Left ventricle myocardium inferior (tissue), 1 donor: ENCODE measurements at places on chromosomes 5 and 9. TPM values are rescaled to one million over a fixed set of nuclear protein-coding genes. Genes with fewer than 3 reads are reported as not detected.
A peak's percentile ranks its signal among the peaks of the same experiment; 100 is the strongest.

GRCh38 chr5:177474002-177474476 is 605 bp upstream of the DBN1 start:
- no peak for DNase-seq
- peaks cover 77% of the 10 kb centered on the region for H3K4me1 ChIP-seq
- no peaks in the 10 kb centered on the region for H3K36me3 ChIP-seq
- H3K27me3 ChIP-seq = peaks cover 85% of the 10 kb centered on the region
- H3K27ac ChIP-seq = peak overlapping the region; percentile 92

DNA sequence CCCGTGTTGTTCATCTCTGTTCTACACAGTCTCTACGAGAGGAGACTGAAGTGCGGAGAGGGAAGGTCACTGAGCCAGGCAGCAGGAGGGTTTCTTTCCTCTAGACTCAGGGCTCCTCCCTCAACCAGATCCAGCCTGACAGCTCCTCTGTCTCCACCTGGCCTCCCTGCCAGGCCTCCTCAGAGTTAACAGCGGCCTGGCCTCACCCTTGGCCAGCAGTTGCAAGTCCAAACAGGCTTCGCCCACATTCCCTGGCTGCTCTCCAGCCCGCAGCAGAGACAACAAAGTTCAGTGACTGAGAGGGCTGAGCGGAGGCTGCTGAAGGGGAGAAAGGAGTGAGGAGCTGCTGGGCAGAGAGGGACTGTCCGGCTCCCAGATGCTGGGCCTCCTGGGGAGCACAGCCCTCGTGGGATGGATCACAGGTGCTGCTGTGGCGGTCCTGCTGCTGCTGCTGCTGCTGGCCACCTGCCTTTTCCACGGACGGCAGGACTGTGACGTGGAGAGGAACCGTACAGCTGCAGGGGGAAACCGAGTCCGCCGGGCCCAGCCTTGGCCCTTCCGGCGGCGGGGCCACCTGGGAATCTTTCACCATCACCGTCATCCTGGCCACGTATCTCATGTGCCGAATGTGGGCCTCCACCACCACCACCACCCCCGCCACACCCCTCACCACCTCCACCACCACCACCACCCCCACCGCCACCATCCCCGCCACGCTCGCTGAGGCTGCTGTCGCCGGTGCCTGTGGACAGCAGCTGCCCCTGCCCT is at the start of gene HRCT1:
TSS of gene HRCT1 (plus strand) at position 291 of the 768 bp plus-strand sequence. CDS start at position 377, 86 bp downstream.
- peak within 1 kb of the TSS; percentile 67 for H3K4me3 ChIP-seq
- no peaks in the 10 kb centered on the region for H3K36me3 ChIP-seq
- peak; percentile 93 for DNase-seq
- peak within 1 kb of the TSS; percentile 98 for H3K27ac ChIP-seq
- H3K4me1 ChIP-seq = peaks cover 80% of the 10 kb centered on the region
- no peaks in the 10 kb centered on the region for H3K27me3 ChIP-seq

- H3K4me1 ChIP-seq = no peaks in the 10 kb centered on the region
- no peak overlapping the region for H3K4me3 ChIP-seq
- no peak for DNase-seq
- peaks cover 45% of the 10 kb centered on the region for H3K27me3 ChIP-seq
- H3K27ac ChIP-seq = no peak overlapping the region
- H3K36me3 ChIP-seq = no peaks in the 10 kb centered on the region
These were observed 29.4 kb downstream of the SYK start for GRCh38 chr9:90830977-90831376.

- no peak for DNase-seq
- no peaks in the 10 kb centered on the region for H3K36me3 ChIP-seq
- H3K4me3 ChIP-seq = no peak overlapping the region
These were observed 276.0 kb downstream of the AUH start for GRCh38 chr9:91085517-91086291.

GRCh38 chr9:127875306-127875966 is 2.0 kb downstream of the AK1 start:
- H3K36me3 ChIP-seq = peaks cover 29% of the 10 kb centered on the region
- DNase-seq = no peak
- H3K4me3 ChIP-seq = peak overlapping the region; percentile 77
- peak overlapping the region; percentile 93 for H3K27ac ChIP-seq

Gene TNC
- 3.4 TPM for total RNA-seq

GRCh38 chr9:135815830-135816650 is 91.3 kb downstream of the CAMSAP1 start:
- no peaks in the 10 kb centered on the region for H3K4me1 ChIP-seq
- no peak for DNase-seq
- no peaks in the 10 kb centered on the region for H3K27me3 ChIP-seq
- H3K27ac ChIP-seq = no peak overlapping the region
- H3K4me3 ChIP-seq = no peak overlapping the region

DNA sequence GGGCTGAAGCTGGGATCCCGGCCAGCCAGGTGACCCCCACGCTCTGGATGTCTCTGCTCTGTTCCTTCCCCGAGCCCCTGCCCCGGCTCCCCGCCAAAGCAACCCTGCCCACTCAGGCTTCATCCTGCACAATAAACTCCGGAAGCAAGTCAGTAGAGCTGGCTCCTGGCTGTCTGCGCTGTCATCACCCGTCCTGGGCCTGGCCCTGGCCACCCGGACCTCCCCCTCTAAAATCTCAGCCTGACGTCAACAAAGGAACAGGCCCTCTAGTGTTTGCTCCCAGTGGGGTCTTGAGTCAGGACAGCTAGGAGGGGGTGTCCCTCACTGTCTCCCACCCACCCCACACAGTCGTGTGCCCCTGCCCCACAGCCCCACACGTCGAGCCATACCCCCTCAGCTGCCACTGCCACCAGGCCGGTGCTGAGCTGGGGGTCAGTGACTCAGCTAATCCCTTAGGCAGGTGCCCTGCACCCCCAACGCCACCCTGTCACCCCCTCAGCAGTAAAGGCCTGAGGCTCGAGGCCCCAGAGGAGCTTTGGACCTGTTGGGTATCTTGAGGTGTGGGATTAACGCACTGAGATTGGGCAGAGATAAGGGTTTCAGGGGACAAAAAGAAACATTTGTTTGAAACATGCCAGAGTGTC is 1.1 kb upstream of the LCNL1 start:
- peaks cover 87% of the 10 kb centered on the region for H3K4me1 ChIP-seq
- no peak overlapping the region for H3K4me3 ChIP-seq
- peak; percentile 69 for DNase-seq
- H3K36me3 ChIP-seq = peaks cover 5% of the 10 kb centered on the region
- H3K27me3 ChIP-seq = peaks cover 15% of the 10 kb centered on the region

- no peaks in the 10 kb centered on the region for H3K36me3 ChIP-seq
- H3K4me3 ChIP-seq = peak overlapping the region; percentile 62
- H3K27me3 ChIP-seq = peaks cover 84% of the 10 kb centered on the region
- no peak for DNase-seq
These were observed 2.1 kb upstream of the GABRB2 start for GRCh38 chr5:161548487-161549094.

- no peaks in the 10 kb centered on the region for H3K36me3 ChIP-seq
- peaks cover 84% of the 10 kb centered on the region for H3K4me1 ChIP-seq
- H3K4me3 ChIP-seq = no peak overlapping the region
- no peak for DNase-seq
These were observed 4.0 kb downstream of the TENT4A start for GRCh38 chr5:6717247-6717646.

Gene IZUMO3
- not detected for total RNA-seq

DNA sequence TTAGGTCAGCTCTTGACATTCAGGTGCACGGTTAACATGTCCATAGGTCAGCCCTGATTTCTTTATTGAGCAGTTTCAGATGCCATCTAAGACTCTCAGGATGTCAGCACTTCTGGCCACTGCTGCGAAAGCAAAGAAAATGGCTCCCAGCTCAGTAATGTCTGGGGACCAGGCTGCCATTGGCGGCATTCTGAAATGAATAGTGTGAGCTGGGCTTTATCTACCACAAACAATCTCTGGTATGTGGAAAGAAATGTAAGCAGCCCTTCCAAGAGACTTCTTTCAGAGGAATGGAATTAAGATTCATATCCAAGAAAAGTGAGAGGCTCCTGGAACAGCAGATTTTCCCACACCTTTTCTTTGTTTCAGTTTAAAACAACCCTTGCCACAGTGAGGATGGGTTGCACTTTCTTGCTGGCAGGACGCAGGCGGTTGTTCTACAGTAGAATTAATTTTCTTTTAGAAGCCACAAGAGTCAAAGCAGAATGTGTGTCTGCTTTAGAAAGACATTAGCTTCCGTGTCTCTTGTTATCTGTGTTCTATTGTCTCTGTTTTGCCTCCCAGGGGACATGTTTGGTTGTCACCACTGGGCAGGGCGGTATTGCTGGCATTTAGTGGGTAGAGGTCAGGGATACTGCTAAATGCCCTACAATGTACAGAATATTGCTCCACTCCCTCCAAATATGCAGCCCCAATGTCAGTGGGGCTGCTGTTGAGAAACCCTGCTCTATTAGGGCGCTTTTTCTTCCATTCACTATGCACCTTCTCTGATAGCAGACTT is 149.9 kb upstream of the ANKH start:
- peaks cover 18% of the 10 kb centered on the region for H3K4me1 ChIP-seq
- no peaks in the 10 kb centered on the region for H3K27me3 ChIP-seq
- DNase-seq = no peak
- H3K27ac ChIP-seq = peak overlapping the region; percentile 53
- no peaks in the 10 kb centered on the region for H3K36me3 ChIP-seq

DNA sequence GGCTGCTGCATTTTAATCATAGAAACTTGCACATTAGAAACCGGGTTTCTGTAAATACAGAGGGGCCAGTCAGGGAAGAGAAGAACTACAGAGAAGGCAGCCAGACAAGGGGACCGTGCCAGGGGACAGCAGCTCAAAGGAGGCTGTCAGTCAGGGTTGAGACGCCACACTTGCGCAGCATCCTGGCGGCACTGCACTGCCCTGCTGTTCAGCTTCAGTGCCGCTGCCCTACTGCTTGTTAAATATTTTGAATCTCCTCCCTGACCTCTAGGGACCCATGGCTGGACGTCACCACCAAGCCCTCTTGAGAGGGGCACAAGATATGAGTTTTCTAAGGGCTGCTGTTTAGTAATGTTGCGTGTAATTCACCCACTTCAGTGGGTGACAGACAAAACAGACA is 43.6 kb upstream of the ZBTB43 start:
- H3K4me1 ChIP-seq = no peaks in the 10 kb centered on the region
- H3K36me3 ChIP-seq = no peaks in the 10 kb centered on the region
- no peak for DNase-seq
- H3K4me3 ChIP-seq = no peak overlapping the region
